ENCODE measurements at places on chromosomes 4 and X.

DNA sequence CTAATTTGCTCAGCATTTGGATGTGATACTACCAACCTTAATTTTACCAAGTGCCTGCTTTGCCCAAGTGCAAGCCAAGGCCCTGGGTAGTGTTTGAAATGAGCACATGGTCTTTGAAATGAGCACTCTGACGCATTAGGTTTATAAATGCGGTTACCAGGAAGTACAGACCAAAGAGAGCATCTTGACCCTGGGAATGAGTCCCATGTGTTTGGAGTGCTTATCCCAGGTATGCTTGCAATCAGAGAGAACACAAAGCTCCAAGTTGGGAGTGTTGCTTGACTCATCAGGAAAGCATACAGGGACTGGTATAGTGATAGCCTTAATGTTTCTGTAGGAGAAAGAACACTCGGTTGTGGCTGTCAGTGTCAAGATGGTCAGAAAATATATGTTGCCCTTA, 203.6 kb upstream of the MAMLD1 start:
- no peak for DNase-seq

- DNase-seq, result peak; percentile 1
These were observed 141.9 kb upstream of the STK26 start for GRCh38 chrX:131881194-131881593.

GRCh38 chr4:181162676-181163075, 1080.5 kb upstream of the TENM3 start:
- DNase-seq, result no peak

DNA sequence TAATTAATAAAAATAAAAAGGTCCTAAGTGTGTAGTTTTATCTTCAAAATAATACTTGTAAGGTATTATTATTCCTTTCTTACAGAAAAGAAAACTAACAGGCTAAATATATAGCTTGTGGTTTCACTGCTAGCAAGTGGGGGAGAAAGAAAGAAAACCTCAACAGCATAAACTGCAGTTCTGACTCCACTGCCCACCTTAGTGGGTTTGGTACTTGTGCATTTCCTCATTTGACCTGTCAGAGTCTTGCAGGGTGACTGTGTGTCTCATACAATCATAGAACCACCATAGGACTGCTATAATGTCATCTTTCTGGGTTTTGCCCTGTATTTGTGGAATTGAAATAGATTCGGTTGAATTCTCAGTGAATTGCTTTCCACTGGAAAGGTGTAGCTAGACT, 94.7 kb upstream of the PUDP start:
- no peak for DNase-seq

GRCh38 chr4:83417566-83417965, 38.1 kb downstream of the HELQ start:
- no peak for DNase-seq

GRCh38 chr4:122978789-122979188, 56.4 kb upstream of the NUDT6 start:
- no peak for DNase-seq

GRCh38 chr4:112343330-112344080, 46.3 kb downstream of the ALPK1 start:
- DNase-seq, result no peak

DNA sequence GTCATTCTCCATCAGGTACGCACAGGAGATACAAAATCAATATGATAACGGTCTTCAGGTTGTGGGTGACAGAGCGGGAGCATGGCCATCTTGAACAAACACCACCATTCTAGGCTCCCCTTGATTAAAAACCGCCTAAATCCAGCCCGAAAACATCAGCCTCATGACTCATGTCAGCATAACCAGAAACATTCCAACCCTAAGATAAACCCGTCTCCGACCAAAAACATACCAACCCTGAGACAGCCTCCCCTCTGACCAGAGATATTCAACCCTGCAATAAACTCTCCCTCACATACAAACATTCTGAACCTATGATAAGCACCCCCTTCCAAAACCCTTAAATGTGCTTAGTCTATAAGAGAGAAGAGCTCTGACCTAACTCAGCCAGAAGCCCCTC, 157.9 kb downstream of the DHRSX start:
- DNase-seq, result no peak

- no peak for DNase-seq
These were observed 557.2 kb upstream of the GRIA3 start for GRCh38 chrX:122626871-122627270.

DNA sequence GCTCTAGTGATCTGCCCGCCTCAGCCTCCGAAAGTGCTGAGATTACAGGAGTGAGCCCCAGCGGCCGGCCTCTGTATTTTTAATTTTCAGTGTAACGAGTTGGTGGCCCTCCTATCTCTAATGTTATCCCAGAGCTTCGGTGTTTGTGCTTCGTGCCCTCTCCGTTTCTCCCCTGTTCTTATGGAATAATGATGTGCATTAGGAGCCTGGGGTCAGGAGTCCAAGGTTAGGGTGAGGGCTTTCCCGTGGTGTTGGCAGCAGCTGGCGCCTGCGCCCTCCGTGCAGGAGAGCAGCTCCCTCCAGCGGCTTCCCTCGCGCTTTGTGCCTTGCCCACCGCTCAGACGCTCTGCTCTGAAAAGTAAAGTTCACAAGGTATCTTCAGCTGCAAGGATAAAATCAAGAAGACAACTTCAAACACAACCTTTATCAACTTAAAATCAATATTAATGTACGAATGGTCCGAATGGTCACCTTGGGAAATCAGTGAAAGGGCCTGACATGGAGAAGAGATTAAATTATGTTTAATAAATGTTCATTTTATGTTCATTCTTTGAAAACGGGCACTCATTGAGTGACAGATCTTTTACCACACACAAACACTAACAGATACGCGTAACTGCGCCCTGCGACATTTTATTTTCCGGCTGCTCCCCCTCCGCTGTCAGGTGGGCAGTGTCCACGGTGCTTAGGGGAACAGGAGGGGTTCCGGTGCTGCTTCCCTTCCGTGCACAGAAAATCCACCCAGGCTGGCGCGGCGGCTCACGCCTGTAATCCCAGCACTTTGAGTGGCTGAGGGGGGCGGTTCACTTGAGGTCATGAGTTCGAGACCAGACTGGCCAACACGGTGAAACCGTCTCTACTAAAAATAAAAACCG, 62.4 kb downstream of the TRAPPC11 start:
- DNase-seq, result peak; percentile 48

- DNase-seq, result no peak
These were observed 21.7 kb downstream of the RAB40AL start for GRCh38 chrX:102958794-102959193.

GRCh38 chr4:14726441-14726840, 275.8 kb upstream of the CPEB2 start:
- DNase-seq, result no peak

DNA sequence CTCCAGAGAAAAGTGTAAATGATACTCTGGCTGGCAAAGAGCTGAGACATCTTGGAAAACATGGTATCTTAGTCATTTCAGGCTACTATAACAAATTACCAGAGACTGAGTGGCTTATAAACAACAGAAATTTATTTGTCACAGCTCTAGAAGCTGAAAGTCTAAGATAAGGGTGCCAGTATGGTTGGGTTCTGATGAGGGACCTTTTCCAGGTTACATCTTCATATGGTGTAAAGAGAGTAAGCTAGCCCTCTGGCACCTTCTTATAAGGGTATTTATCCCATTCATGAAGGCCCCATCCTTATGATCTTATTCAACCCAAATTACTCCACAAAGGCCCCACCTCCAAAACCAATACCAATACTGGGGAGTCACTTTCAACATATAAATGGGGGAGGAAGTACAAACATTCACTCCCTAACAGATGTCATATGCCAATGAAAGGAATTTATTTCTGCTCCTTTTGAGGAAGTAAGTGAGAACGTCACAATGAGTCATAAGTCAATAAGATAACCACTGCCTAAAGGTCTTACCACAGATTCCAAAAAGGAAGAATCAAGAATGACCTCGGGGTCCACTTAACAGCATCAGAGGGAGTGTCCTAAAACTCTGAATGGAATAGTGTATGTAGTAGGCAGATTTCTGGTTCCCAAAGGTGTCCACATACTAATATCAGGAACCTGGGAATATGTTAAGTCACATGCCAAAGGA, 246.6 kb downstream of the OPHN1 start:
- DNase-seq, result no peak

DNA sequence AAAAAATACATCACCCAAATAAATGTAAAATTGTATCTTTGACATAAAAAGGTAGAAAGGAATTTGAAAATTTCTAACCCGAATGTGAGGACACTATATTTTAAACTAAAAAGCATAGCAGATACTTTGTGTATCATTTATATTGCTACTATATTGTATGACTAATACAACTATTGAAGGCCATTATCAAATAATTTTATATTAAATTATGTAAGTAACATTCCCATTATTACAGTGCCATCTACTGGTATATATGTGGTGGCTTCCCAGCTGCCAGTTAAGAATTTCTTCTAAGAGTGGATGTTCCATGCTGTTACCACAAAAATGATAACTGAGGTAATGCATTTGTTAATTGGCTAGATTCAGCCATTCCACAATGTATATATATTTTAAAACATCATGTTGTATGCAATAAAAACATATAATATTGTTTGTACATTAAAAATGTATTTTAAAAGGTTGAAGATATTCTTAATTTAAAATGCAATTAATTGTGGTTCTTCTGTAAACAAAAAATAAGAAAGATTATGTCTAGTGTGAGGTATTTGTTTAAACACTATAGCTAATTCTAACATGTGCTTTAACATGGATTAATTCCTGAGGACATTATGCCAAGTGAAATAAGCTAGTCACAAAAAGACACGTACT, 65.3 kb downstream of the EGF start:
- no peak for DNase-seq

- peak; percentile 68 for DNase-seq
These were observed 18.8 kb upstream of the CHRNA9 start for GRCh38 chr4:40316333-40316781.

DNA sequence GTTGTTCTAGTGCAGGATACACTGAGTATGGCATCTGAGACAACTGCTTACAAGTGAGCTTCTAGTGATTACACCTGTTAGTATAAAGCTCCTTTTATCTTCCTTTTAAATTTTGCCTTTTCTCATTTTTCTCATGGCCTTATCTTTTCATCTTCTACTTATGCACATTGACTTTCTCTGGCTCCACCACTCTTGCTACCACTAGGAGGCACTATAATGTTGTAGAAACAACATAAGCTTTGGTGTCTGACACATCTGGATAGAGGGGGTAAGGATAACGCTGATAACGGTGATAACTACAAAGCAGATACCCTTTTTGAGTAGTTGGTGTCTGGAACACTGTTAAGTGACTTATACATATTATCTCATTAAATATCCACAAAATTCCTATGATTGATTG, 187.4 kb upstream of the TEX13C start:
- DNase-seq, result peak; percentile 4

DNA sequence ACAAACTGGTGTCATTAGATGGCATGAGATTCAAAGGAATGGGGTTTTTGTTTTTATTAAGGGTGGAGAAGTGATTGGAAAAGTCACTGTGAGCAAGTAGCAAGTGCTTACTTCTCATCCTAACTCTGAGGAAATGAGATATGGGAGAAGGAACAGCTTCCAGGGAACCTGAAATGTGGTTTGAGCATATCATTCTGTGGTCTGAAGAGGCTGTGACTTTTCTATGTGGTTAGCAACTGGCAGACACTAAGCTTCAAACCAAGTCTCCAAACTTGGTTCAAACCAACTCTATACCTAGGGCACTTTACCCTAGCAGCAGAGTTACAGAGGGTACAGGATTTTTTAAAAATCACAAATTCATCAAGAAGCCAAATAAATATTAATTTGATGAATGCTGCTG, 58.2 kb downstream of the DCLK2 start:
- no peak for DNase-seq

- DNase-seq, result no peak
These were observed 31.3 kb downstream of the FAM241A start for GRCh38 chr4:112176596-112176995.

DNA sequence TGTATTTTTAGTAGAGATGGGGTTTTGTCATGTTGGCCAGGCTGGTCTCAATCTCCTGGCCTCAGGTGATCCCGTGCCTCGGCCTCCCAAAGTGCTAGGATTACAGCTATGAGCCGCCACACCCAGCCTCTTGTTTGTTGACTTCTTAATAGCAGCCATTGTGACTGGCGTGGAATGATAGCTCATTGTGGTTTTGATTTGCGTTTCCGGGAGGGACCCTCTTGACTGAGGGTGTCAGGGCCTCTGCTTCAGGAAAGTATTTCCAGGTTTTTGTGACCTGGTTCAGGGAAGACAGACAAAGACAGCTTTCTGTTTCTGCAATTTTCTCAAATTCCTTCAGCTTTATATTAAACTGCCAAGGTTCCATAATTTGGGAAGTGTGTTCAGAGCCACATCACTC, 15.1 kb downstream of the CSF2RA start:
- DNase-seq, result no peak

GRCh38 chr4:170801771-170802170, 712.0 kb upstream of the AADAT start:
- DNase-seq, result no peak

DNA sequence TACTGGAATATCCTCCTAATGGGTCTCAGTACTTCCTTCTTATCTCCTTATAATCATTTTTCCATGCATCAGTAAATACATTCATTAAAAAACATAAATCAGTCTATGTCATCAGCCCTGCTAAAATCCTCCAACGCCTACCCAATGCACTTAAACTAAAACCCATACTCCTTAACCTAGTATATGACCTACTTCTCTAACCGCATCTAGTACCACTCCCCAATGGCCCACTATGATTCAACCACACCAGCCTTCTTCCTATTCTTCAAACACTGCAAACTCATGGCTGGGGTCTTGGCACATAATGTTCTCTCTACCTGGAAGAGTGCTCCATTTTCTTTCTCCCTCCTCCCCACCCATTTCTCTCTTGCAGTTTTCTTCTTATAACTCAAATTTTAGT, 18.7 kb downstream of the TEC start:
- DNase-seq, result no peak

DNA sequence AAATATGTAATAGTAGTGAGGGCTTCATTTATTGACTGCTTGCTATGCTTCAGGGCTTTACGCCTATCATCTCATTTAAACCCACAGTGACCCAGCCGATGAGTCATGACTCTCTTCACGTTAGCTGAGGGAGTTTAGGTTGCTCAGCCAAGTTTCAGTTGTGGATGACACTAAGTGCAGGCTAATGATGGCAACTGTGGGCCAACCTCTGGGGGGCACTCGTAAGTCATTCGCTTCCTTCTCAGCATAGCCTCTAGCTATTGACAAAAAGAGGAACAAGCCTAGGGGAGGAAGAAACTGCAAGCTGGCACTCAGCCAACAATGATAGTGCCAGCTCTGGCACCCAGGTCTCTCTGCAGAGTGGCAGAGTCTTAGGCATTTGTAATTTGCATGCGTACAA, 325.0 kb downstream of the ARHGAP10 start:
- DNase-seq, result peak; percentile 82

Measured in CD4-positive, alpha-beta T cell treated with Interferon alpha-2 for 1 hour (primary cell).